ENCODE measurements at places on chromosomes 7 and 10. TPM values are rescaled to one million over a fixed set of nuclear protein-coding genes. Genes with fewer than 3 reads are reported as not detected.

ATG9B gene
- 3.8 TPM for total RNA-seq

DNA sequence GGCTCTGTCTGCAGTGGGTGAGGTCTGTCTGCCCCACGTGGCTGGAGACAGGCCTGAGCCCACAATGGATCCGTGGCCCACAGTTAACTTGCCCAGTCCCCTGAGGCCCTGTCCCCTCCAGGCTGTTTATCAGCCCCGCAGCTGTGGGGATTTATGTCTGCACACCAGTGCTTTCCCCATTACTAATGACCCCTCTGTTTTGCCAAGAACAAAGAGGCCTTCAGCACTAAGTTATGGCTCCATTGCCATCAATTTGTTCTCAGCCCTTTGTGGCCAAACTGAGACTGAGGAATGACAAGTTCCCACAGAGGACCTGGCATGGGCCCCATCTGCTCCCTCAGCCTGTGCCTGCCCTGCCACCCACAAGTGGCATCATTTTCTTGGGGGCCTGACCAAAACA lies 138.2 kb downstream of the C10orf105 start:
- DNase-seq = no peak

- DNase-seq = no peak
These were observed 834.3 kb upstream of the C7orf33 start for GRCh38 chr7:147756300-147756699.

PAPSS2 gene
- total RNA-seq = 22.1 TPM

LRRC61 gene
- 27.7 TPM for total RNA-seq

CCDC136 gene
- 47.4 TPM for total RNA-seq

GRCh38 chr10:89975771-89976170 lies 274.4 kb downstream of the KIF20B start:
- DNase-seq = no peak

ZNF655 gene
- total RNA-seq = 40.4 TPM

SPDYE18 gene
- not detected for total RNA-seq

GRCh38 chr7:117728890-117729624 lies 144.2 kb downstream of the CTTNBP2 start:
- no peak for DNase-seq

GRCh38 chr10:113992471-113993011 lies 51.1 kb upstream of the ADRB1 start:
- no peak for DNase-seq

AQP1 gene
- total RNA-seq = 1.1 TPM

DNA sequence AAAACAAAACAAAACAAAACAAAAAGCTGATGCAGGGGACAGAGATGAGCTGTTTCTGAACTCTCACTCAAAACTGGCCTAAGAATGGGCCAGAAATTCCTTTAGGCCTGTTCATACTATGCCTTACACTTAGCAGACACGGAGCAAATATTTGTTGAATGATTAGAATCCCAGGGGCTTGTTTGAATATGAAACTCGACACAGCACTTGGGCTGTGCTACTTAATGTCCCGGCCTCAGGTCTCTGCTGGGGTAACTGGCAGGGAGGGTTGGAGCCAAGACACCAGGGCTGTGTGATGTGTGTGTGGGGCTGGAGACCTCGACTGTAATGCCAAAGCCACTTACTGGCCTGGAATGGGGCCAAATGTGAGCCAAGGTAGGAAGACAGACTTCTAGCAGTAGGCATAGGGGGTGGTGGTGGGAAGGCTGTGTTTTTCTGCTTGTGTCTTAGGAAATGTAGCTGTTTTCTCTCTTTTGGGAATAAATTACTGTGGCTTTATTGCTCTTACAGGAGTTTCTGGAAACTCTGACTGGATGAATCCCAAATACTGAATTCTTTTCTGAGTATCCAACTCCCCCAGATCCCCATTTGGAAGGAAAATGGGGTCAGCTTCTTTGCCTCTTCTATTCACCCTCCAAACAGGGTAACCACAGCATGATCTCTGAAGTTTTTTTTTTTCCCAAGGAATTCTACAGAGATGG lies 66.7 kb downstream of the EMX2 start:
- no peak for DNase-seq

DNA sequence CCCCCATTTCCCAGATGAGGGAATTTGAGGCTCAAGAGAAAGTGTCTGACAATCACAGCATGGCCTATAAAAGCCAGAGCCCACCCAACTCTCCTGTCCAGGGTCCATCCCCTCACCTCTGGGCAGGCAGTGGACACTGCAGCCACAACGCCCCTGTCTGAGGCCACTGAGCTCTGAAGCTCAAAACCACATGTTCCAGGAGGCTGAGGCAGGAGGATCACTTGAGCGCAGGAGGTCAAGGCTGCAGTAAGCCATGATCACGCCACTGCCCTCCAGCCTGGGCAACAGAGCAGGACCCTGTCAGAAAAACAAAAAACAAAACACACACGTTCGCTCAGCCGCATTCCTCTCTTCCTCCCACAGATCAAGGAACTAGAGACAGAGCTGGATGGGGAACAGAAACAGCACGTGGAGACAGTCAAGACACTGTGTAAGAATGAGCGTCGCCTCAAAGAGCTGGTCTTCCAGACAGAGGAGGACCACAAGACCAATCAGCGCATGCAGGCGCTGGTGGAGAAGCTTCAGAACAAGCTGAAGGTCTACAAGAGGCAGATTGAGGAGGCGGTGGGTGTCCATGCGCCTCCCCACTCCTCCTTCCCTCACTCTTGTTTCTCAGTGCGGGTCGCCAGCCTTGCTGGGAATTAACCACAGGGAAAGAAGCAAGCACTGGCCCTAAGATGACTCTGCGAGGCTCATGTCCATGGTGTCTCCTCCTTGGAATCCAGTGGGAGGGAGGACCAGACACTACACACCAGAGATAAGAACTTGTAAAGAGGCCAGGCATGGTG lies 20.0 kb upstream of the ARPC1A start:
- DNase-seq = no peak

DNA sequence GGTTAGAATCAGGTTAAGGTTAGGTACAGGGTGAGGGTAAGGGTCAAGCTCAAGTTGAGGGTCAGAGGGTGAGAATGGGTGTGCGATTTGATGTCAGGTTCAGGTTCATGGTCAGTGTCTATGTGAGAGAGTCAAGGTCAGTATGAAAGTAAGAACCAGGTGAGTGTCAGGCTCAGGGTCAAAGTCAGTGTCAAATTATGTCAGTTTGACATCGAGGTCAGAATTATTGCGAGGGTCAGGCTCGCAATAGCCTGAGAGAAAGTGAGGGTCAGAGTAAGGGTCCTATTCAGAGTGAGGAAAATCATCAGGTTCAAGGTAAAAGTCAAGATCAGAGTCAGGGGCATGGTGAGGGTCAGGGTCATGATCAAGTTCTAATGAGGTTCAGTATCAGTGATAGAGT lies 13.0 kb downstream of the MRPS24 start:
- DNase-seq = no peak

DNA sequence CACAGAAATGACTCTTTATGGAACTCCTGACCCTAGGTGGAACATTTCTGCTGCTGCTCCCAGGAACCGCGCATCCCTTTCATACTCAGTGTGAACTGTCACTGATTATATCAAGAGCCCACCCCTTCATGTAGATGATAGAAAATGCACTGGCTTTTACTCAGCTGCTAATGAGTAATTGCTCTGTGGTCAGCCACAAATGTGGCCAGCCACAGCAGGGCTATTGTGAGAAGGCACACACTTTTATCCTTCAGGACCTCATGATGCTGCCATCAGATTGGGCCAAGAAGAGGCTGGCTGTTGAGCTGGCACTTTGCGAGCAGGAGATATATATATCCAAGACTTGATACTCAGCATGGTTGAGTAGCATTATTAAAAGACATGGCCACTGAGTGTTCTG lies 124.7 kb downstream of the CFAP58 start:
- no peak for DNase-seq

GRCh38 chr7:24827027-24827426 lies 69.8 kb upstream of the GSDME start:
- no peak for DNase-seq

ABCB1 gene
- 0.82 TPM for total RNA-seq

CYP3A5 gene
- 0.39 TPM for total RNA-seq

- peak; percentile 36 for DNase-seq
These were observed 17.3 kb upstream of the ADARB2 start for GRCh38 chr10:1754506-1755153.

DKK1 gene
- total RNA-seq = 0.78 TPM

STRIP2 gene
- 6.5 TPM for total RNA-seq

GRCh38 chr10:114504769-114505579 lies 100.7 kb upstream of the AFAP1L2 start:
- DNase-seq = no peak

RTKN2 gene
- total RNA-seq = 16.8 TPM

DNA sequence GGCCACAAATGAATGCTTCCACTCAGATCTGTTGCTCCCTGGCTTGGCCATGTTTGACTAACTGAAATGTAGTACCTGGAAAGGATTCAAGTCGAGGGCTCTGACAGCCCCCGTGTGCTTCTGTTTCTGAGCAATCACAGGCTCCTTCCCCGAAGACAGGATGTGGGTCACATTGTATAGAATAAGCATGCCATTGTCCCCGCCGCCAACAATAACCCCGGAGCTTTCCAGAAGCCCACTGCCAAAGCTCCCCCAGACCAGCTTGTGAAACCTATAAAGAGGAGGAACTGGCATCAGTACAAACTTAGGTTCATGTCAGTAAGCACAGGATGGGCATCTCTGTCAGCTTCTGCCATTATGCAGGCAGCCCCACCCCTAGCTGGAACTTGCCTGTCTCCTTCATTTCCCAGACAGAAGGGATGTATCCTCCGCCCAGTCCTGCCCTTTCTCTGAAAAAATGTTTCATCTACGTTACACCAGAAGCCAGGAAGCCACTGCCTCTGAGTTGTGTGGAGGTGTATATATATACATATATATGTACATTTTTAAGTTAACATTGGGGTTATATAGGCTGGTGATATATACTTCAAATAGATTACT lies 10.3 kb downstream of the SEC31B start:
- no peak for DNase-seq

GRCh38 chr10:12808014-12808613 lies 193.4 kb downstream of the CCDC3 start:
- no peak for DNase-seq

DNA sequence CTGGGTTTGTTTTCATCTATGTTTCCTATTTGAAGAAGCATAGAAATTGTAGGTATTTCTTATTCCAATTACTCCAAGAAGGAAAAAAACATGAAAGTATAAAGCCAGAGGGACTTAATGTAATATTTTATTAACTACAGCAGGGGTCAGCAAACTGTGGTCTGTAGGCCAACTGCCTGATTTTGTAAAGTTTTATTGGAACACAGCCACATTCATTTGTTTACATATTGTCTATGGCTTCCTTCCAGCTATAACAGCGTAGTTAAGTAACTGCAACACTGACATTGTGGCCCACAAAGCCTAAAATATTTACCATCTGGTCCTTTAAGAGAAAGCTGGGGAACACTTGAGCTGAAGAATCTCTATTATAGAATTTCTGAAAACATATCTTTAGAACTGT lies 306.2 kb downstream of the BICC1 start:
- DNase-seq = no peak

RPEL1 gene
- total RNA-seq = not detected

HEPACAM2 gene
- not detected for total RNA-seq

DNA sequence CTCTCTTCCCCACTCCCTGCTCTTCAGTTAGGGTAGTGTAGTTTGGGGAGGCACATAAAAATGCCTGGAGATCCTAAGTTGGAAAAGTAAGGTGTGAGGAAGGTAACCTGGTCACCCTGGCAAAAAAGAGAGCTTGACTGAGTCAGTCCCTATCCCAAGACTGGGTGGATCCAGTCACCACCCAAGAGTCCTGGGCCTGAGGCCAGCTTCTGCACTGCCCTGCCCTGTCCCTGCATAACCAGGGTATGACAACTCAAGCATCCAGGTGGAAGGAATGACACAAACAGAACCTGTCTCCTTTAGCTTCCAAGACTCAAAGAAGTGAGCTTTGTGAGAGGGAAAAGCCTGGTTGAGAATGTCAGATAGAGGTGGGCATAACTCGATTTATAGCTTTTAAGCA lies 26.9 kb upstream of the SORBS1 start:
- DNase-seq = no peak

GRCh38 chr7:83575436-83575835 lies 73.5 kb downstream of the SEMA3E start:
- DNase-seq = no peak

Measured in WTC11 (cell line).